ENCODE measurements at places on chromosomes 6 and 20.

- peak; percentile 30 for DNase-seq
These were observed 15.5 kb downstream of the UCKL1 start for GRCh38 chr20:63940472-63941266.

GRCh38 chr20:51687108-51687507 lies 81.1 kb downstream of the ATP9A start:
- no peak for DNase-seq

- no peak for DNase-seq
These were observed 7.4 kb downstream of the CEP85L start for GRCh38 chr6:118644007-118644406.

DNA sequence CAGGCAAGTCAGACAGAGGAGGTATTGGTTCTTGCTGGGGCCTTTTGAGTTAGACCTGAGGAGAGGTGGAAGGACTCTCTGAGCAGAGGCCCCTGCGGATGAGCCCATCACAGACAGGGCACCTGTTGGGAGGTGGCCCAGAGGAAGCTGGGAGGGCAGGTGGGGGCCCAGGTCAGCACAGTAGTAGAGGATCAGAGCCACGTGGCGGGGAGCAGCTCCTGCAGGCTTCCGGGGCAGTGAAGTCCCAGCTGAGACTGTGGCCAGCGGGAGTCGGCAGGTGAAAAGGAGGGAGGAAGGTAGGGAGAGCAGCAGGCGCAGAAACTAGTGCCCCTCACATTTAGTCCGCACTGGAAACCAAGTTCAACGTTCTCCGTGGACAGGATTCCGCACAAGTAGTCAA lies 61.8 kb downstream of the RSPH3 start:
- DNase-seq = no peak

GRCh38 chr6:168177103-168177891 lies 98.3 kb upstream of the FRMD1 start:
- no peak for DNase-seq

DNA sequence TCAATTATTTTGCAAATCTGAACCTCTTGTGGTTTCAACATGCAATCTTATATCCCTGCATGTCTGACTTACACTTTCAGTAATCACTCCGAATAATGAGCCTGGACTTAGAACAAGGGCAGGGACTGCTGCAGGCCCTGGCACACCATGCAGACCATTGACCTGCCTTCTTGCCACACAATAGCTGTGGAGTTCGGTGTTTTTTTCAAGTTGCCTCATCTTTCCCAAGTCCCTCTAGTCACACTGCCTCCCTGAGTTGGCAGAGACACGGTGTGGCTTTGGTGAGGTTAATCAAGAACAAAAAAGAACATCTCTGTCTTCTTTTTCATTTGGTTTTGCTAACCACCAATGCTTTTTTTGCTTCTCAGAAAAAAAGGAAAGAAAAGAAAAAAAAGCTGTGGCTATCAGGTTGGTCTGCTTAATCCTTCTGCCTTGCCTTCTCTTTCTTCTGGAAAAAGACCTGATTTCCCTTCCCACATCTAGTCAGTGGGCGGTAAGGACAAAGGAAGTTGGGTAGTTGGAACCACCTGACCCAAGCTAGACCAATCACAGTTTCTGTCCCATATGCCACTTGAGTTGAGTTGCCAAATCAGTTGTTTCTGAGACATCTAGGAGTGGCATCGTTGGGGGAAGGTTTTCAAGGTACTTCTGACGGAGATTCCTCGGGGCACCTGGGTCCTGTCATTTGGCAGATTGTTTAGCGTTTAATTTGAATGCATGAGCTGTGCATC lies 55.9 kb upstream of the TASP1 start:
- no peak for DNase-seq

GRCh38 chr6:157982563-157983405 lies 1.1 kb downstream of the SYNJ2 start:
- no peak for DNase-seq

GRCh38 chr6:70164556-70164955 lies 138.3 kb downstream of the COL9A1 start:
- no peak for DNase-seq

DNA sequence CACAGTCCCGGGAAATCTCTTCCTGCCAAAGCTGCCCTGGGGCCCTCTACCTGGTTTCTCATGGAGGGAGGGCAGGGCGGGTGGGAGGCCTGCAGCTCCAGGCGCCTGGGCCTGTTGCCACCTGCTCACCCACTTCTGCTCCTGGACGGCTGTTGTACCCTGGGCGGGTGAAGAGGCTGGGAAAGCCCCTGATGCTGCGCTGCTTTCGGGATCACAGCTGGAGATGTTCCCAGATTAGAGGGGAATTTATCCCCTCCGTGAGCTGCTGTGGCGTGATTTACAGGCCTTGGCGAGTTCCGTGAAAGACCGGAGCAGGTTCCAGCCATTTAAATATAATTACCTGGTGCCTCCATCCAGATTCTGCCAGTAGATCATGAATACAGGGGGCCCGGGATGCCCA lies 12.3 kb upstream of the VSTM2L start:
- DNase-seq = no peak

DNA sequence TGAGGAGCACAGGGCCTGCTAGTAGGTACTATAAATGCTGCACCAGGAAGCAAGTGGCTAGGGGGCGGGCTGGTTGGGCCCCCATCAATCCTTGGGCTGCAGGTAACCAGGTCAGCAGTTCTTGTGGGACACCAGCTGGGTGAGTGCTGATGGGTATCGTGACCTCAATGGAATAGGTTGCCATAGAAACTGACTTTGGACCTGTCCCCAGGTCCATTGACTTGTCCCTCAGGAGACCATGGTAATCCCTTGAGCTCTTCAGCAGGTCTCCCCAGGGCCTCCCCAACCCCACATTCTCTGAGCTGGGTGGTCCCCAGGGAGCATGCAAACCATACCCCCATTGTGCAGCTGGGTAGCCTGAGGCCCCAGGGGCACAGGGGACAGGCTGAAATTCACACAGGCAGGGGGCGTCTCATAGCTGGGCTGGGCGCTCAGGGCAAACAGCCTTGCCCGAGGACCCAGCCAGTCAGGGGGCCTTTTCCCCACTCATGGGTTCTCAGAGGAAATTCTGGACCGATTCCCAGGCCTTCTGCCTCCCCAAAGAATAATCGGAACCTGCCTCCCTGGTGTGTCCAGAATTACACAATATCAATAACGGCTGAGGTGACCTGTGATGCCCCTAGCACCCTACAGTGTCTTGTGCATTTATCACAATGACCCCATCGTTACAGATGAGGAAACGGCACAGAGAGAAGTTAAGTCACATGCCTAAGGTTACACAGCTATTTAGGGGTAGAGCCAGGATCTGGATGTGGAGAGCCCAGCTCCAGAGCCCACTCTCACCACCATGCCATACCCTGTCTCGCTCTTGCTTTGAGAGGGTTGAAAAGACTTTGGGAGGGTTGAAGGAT lies 35.9 kb downstream of the SRC start:
- DNase-seq = peak; percentile 68

GRCh38 chr6:166165558-166166313 lies 1.9 kb downstream of the TBXT start:
- DNase-seq = no peak

- no peak for DNase-seq
These were observed 32.9 kb downstream of the PGM3 start for GRCh38 chr6:83160167-83160566.

DNA sequence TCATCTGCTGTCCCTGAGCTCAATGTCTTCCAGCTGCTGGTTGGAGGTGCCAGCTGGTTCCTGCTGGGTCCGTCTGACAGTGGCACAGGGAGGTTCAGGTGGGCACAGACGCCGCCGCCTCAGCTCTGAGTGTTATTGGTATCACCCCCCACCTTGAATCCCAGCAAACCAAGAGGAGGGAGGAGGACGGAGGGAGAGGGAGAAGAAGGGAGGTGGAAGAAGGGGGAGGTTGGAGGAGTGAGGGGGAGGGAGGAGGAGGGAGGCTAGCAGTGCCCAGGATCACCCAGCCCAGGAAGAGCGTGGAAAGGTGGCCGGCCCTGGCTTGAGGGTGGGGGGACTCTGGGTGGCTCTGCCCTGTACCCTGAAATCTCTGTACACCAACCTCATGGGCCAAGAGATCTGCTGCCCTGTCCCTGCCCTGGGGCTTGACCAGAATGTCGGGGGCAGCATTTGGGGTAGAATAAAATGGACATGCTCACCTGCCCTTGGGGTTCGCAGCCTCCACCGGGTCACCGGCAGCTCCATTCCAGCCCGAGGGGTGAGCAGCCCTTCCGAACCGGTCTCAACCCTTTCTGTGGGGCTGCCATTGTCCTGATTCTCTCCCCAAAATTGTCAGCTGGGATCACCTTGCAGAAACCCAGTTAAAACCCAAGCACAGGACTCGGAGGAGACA lies 17.1 kb downstream of the NTSR1 start:
- DNase-seq = no peak

DNA sequence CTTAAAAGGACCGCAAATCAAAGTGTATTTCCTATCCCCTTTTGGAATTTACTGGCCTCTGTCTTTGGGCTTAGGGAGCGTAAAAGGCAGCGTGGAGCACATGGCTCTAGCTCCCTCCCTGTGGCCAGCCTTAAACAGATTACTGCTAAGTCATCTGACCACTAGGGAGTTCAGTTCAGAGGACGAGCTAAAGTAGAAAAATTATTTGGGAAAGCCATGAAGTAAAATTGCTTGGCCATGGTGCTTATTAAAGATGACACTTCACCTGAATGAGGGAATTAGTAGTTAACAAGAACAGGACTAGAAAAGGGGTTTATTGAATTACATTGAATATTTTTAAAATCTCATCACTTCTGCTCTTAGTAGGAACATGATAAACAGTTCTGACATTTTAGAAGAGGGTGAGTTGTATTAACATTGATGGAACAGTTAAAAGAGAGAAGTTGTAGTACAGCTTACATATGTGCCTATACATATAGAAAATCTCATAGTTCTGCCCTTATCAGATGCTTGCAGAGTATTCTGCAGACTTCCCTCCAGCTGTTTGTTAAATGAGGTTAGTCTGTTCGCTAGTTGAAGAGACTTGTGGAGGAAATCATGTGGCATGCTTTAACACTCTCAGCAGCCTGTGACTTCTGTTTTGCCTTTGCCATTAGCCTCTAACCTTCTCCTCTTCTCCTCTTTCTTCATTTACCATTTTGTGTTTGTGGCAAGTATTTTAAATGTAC lies 31.2 kb upstream of the MAPK13 start:
- no peak for DNase-seq

DNA sequence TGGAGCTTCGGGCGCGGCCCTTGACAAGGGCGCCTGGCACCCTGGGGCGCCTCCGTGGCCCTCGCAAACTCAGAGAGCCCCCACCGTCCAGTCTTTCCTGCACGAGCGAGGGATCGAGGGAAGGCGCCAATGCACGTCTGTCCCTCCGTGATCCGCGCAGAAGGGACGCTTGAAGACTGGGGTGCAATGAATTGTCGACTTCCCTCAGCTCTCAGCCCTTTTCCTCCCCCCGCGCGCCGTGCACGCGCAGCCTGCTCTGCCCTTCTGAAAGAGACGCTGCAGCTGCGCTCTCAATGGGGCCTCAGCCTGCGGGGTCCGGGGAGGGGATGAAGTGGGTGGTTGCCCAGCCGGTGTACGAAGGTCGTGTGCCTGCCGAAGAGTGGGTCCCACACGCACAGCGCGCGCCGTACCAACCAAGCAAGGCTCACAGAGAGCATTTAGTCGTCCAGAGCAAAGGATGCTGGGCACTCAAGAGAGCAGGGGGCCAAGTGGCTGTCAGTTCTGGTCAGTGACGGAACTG lies 5.5 kb upstream of the SOX4 start:
- peak; percentile 88 for DNase-seq

DNA sequence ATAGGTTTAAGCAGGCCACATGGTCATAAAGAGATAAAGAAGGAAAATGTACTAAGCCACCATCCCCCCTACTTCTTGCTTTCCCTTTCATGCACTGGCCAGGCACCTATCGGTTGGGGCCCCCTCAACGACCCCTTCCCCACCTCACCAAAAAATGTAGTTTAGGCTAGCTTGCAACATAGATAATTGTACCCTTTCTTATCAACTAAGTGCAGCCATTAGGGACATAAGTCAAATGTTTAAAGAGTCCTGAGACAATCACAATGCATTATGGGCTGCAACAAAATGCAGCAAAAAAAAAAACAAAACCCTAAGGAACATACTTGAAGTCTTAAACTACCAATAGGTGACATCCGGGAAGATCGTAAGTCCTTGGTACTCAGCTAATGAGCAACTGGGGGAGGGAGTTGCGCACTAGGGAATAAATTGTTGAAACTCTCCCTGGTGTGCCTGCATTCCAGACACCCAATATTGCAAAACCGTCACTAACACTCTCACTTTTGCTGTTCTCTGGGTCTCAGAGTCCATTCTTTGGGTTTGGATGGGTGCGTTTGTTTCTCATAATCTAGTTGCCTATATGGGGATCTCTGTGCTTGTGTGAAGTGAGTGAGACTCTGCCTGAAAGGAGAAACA lies 12.4 kb upstream of the HLA-G start:
- no peak for DNase-seq

DNA sequence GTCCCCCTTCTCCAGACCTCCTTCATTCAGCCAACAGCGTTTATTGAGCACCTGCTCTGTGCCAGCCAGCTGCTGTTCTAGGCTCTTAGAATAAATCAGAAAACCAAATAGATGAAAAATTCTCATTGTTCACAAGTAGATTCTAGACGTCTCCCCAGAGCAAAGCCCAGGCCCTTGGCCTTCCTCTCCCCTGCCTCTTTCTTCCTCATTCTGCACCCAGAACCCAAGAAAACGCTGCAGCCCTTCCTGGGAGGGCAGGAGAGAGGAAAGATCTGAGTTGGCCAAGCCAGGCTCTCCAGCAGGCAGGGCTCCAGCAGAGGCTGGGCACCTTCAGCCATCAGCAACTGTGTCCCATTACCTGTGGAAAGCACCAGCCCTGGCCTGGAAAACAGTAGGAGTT lies 12.0 kb upstream of the BPI start:
- no peak for DNase-seq

- DNase-seq = no peak
These were observed 109.0 kb upstream of the RIN2 start for GRCh38 chr20:19649041-19649440.

DNA sequence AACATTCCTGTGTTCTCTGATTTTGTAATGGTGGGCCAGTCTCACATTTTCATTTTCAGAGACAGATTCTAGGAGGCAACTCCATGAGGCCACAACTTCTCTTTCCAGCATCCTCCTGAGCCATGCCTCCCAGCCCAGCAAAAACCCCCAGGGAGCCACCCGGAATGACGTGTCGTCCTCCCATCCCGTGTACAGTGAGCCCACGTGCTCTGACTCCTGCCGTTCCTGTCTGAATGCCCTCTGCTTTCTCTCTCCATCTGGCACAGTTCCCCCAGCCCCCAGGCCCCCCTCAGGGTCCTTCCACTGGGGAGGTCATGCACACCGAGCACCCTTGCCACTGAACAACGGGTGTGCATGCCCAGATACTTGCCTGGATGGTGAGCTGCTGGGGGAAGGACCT lies 38.0 kb downstream of the C20orf203 start:
- DNase-seq = no peak

Data from GM06990 (cell line).